ENCODE measurements at places on chromosomes 7 and 10.
A peak's percentile ranks its signal among the peaks of the same experiment; 100 is the strongest.

DNA sequence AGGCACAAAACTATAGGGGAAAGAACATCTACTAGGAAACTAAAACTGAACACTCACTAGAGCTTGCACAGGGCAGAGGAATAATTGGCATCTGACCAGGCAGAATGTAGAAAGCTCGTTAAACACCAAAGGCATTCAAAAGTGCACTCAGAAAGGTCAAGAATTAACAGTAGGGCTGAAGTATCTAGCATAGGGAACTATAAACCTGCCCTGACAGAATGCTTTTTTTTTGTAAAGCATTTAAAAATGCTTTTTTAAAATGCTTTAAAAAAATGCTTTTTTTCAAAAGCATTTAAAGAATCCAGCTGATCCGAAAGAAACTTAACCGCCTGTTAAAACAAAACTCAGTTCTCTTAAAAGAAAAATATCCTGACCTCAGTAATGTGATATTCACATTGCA is 74.6 kb upstream of the EGFR start:
- DNase-seq: peak; percentile 24

DNA sequence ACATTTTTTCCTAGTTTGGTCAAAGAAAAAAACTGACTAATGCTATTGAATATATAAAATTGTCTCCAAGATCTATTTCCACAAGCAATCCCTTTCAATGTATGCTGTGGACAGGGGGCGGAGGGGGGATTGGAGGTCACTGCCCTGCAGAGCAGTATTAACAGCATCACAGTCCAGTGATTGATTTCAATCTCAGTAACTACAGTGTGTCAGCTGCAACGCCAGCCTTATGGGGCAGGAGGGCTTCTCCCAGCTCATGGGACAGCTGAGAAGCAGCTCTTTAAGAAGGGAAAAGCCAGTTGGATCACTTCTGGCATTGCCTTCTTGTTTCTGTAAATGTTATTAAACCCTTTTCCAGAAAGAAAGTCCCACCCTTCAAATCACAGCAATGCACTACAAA is 65.0 kb downstream of the RAPGEF5 start:
- DNase-seq: no peak

- DNase-seq: no peak
Measured at GRCh38 chr10:47291682-47292081, 8.3 kb upstream of the GDF10 start.

DNA sequence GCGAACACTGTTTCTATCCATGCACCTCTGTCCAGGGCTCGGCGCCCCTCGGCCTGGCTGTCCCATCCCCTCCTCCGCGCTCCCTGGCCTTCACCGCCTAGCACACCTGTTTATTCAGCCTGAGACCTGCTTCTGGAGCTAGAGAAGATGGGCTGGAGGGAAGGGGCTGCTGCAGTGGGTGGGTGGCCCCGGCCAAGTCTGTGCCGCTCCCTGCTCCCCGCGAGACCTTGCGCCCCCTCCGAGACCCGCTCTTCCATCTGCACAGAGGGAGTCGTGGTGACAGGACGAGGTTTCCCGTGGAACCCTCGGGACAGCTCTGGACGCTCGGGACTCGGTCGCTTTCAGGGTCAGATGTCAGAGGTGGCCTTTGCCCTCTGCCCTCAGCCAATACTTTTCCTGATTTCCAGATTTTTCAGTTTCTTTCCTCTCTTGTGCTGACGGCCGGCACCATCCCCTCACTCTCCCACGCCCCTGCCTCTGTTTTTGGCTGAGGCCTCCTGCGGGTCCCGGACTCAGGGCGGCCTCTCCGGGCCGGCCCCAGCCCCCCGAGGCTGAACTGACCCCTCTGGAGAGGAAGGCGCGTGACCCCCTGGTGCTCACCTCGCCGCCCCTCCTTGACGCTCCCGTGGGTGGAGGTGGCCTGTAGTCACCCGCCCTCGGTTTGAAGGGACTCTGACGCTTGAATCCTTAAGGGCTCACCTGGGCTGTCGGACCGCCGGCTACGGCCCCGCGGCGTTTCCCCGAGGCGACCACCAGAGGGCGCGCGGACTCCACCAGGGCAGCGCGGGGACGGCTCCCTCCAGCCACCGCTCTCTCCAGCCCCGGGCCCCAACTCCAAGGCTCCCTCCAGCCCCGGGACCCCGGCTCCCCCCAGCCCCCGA is 15.6 kb downstream of the SHH start:
- no peak for DNase-seq

GRCh38 chr10:94075506-94075905 is 81.8 kb downstream of the PLCE1 start:
- peak; percentile 25 for DNase-seq

GRCh38 chr7:40676221-40676620 is 541.4 kb downstream of the SUGCT start:
- DNase-seq: no peak

DNA sequence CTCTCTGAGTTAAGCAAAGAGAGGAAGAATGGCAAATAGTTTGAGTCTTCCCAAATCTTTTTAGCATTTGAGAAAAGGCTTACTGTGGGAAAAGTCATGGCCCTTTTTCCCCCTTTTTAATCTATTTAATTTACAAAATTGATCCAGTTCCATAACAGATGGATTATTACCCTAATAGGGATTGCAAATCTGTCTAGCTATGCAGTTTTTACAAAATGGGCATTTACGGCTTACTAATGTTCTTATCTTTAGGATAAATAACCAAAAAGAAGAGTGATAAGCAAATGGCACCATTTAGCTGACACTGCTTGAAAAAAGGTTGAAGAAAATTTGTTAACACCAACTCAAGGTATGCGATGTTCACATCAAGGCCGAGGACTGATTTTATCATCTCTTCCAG is 169.7 kb downstream of the SKAP2 start:
- no peak for DNase-seq

DNA sequence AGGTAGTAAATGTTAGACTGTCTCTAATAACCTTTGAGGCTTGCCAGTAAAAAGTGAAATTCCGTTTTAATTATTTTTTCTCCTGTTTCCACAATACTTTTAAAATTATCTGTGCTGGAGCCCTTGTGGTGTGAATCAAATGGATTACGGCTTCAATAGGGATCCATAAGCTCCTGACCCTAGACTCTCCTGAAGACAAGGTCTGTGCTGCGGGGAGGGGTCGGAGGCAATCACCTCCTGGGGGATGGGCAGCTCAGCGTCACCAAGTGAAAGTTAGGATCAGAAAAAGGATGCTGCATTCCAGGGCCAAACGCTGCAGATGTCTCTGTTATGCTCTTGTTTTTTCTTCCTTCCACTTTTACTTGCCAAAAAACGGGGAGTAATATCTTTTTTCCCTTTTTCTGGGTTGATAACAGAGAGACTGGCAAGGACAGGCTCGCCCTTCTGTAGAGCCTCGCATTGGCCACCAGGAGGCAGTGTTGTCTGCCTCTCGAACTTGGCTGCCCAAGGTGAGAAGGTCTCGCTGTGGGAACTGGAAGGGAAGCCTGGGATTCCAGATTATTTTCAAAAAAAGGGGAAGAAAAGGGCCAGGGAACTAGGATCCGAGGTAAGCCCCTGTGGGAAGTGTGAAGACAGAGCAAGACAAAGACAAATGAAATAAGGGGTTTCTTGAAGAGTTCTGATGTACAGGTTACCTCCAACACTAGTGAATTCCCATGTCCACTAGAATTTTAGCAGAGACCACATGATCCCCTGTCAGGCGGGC is 621.9 kb downstream of the ACTR3B start:
- DNase-seq: no peak

- DNase-seq: peak; percentile 62
Measured at GRCh38 chr10:110414548-110415309, 83.0 kb upstream of the DUSP5 start.

Data from fibroblast of lung (primary cell).